ENCODE measurements at places on chromosomes 16 and 17. TPM values are rescaled to one million over a fixed set of nuclear protein-coding genes. Genes with fewer than 3 reads are reported as not detected.

The SLFN12L gene
- not detected for total RNA-seq

The SULT1A2 gene
- not detected for total RNA-seq

The SLC6A2 gene
- not detected for total RNA-seq

The EVPL gene
- 0.16 TPM for total RNA-seq

The CETP gene
- not detected for total RNA-seq

The ZG16 gene
- total RNA-seq, result not detected

The SLFN5 gene
- 36.7 TPM for total RNA-seq

The MYH13 gene
- total RNA-seq, result not detected

The EVI2B gene
- not detected for total RNA-seq

The HERPUD1 gene
- 180 TPM for total RNA-seq

The EME1 gene
- 13.0 TPM for total RNA-seq

The AIPL1 gene
- total RNA-seq, result not detected

The SMIM5 gene
- not detected for total RNA-seq
